ENCODE measurements at places on chromosomes 13 and 19.
A peak's percentile ranks its signal among the peaks of the same experiment; 100 is the strongest.

DNA sequence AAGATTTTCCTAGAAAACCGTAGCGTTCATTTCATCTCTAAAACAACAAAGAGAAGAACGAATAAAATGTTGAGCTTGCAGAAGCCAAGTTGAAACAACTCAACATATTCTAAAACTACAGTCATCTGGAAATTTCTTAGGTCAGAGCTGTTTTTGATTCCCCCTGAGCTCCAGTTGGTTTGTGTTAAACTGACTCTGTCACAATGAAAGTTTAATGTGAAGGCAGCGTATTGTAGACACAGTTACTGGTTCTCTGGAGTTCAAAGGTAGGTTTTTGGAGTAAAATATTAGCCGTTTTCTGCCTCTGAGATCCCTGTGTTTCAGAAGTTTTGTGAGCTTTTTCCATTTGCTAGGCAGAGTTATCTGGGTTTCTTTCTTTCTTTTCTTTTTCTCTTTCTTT, 2.2 kb downstream of the ARHGEF7 start:
- DNase-seq = no peak

GRCh38 chr19:13100841-13101589, 1.6 kb downstream of the LYL1 start:
- DNase-seq = no peak

- DNase-seq = no peak
Observed at GRCh38 chr19:29878973-29879654, 62.9 kb upstream of the URI1 start.

DNA sequence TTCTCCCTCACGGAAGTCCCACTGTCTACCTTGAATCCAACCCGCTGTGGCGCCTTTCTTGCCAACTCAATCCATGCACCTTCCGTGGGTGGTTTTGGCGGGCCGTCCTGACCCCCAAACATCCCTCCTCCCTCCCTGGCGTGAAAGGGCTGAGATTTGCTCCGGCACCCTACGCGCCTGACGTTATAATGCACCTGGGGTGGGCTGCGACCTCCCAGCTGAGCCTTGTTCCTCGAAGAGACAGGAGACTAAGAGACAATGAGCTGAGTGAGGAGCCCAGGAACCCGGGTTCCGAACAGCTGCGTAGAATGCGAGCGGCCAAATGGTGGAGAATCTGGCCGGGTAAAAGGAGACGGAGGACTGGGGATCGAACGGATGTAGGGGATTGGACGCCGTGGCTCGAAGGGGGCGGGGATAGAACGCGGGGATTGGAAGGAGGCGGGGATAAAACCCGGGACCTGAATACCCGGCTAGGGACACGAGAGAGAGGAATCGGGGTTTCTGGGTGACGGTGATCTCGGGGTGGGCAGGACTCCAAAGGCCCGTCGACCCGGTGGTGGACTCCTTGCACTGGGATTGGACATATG, at the start of gene CPT1C:
TSS of gene CPT1C (plus strand) at position 461 of the 587 bp plus-strand sequence. CDS start 1,137 bp downstream, outside the sequence.
- DNase-seq = peak; percentile 73

DNA sequence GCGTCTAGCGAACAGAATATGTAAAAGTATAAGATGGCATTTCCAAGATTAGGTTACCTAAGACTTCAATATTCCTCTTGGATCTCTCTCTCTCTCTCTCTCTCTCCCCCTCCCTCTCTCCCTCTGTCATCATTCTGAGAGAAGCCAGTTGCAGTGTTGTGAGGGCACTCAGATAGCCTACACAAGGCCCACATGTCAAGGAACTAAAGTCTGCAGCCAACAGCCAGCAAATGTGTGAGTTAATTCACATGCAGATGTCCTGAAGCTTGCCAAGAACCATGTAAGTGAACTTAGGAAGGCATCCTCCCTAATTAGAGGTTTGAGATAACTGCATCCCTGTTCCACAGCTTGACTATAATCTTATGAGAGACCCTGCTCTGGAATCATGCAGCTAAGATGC, 822.9 kb upstream of the PRR20A start:
- no peak for DNase-seq

GRCh38 chr13:31431722-31432137, 232.0 kb downstream of the B3GLCT start:
- DNase-seq = peak; percentile 23

DNA sequence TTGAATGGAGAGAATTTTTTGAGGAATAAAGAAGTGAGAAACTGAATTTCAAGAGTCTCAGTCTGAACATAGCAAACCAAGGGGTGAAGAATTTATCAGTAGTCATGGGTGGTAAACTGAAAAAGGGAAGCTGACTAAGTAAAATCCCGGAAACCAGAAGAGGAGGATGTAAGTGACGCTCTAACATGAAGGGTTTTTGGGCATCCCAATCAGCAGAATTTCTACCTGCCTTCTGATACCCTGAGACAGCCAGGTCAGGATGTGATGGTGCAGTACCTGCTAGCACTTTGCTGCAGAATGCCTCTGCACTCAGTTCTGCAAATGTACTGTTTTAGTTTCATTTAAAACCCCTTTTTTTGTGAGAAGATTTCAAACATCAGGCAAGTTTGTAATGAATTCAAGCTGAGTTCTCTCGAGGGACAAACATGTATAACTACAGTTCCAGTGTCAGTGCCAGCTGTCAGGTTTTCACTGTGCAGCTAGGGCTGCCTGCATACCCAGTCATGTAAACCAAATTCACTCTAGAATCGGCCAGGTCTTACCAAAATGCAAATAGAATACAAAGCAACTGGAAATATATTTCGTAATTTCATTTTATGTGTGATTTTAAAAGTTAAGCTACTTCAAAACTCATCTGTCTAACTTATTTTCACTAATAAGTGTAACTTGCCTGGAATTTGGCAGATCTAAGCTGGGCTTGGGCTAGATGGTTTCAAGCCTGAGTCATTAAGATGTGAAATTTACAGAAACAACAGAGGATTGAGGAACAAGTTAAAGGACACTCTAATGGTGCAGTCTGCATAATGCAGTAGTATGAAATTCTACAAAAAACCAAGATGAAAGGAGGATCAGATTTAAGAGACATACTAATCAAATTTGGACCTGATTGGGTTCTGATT, 13.8 kb downstream of the METTL21C start:
- DNase-seq = no peak
